Uterus (tissue), 4 donors: ENCODE measurements at places on chromosomes 5 and 9. TPM values are rescaled to one million over a fixed set of nuclear protein-coding genes. Genes with fewer than 3 reads are reported as not detected.

TNFSF8 gene
- total RNA-seq: 0.51 TPM

- no peaks in the 10 kb centered on the region for H3K36me3 ChIP-seq
- DNase-seq: no peak
- no peaks in the 10 kb centered on the region for H3K4me1 ChIP-seq
- no peak overlapping the region for H3K27ac ChIP-seq
- no peaks in the 10 kb centered on the region for H3K27me3 ChIP-seq
- H3K4me3 ChIP-seq: no peak overlapping the region
These were observed 256.8 kb upstream of the GRIN3A start for GRCh38 chr9:101995231-101995630.

BTNL8 gene
- total RNA-seq: not detected

C9orf43 gene
- 0.58 TPM for total RNA-seq

- H3K4me3 ChIP-seq: no peak overlapping the region
- no peak overlapping the region for H3K27ac ChIP-seq
- no peak for DNase-seq
- H3K27me3 ChIP-seq: no peaks in the 10 kb centered on the region
- no peaks in the 10 kb centered on the region for H3K4me1 ChIP-seq
These were observed 231.1 kb upstream of the NUDT12 start for GRCh38 chr5:103793595-103794182.

DNA sequence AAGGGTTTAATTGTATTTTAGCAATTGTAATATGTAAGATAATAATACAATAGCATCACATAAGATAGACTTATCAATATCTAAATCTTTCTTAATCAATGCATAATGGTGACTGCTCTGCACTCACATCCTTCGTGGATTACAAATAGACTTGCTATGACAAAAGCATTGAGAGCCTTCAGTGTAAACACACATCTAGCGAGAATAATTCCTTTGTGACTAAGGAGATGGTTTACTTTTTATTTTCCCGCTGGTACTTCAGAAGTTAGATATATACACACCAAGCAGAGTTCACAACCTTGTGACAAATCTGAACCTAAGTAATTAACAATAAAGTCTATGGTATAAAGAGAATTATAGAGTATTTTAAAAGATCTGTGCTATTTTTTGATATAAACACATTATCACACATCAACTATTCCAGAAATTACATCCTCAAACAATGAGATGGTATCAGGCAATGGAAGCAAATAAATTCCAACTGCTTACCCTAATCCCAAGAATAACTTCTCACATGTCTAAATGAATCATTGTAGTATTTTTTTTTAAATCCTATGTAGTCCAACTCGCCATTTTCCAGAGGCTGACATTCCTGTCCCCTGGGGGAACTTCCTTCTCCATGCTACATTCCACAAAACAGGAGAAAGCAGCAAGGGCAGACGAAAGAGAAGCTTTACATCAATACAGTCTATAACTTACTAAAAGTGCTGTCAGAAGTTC is 51.2 kb downstream of the MAPKAP1 start:
- no peak overlapping the region for H3K27ac ChIP-seq
- no peak for DNase-seq
- no peak overlapping the region for H3K4me3 ChIP-seq
- H3K36me3 ChIP-seq: no peaks in the 10 kb centered on the region
- H3K27me3 ChIP-seq: no peaks in the 10 kb centered on the region
